Immature natural killer cell (primary cell): ENCODE measurements at places on chromosomes 6 and 20. TPM values are rescaled to one million over a fixed set of nuclear protein-coding genes. Genes with fewer than 3 reads are reported as not detected.

Gene PRDM1
- polyA plus RNA-seq: 77.0 TPM

Gene CPNE5
- 0.29 TPM for polyA plus RNA-seq

Gene OLIG3
- polyA plus RNA-seq: not detected

DNA sequence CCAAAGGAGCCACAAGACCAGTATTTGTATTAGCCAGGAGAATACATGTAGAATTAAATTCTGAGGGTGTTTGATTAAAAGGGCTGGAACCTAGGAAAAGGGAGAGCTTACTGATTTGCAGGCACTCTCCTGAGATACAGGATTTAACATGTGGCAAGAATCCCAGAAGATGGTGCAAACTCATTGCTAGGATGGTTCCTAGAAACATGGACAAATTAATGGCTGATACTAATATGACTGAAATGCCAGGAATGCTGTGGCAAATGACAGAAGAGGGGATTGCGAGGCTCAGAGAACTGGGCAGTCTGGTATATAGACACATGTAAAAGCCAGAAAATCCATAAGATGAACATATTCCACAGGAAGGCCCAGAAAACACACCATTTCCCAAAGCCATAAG is 118.1 kb downstream of the RWDD2A start:
- peaks cover 1% of the 10 kb centered on the region for H3K27me3 ChIP-seq
- H3K36me3 ChIP-seq: peaks cover 4% of the 10 kb centered on the region
- H3K27ac ChIP-seq: no peak overlapping the region
- peaks cover 80% of the 10 kb centered on the region for H3K4me1 ChIP-seq
- H3K4me3 ChIP-seq: no peak overlapping the region

Gene ZSCAN23
- not detected for polyA plus RNA-seq

DNA sequence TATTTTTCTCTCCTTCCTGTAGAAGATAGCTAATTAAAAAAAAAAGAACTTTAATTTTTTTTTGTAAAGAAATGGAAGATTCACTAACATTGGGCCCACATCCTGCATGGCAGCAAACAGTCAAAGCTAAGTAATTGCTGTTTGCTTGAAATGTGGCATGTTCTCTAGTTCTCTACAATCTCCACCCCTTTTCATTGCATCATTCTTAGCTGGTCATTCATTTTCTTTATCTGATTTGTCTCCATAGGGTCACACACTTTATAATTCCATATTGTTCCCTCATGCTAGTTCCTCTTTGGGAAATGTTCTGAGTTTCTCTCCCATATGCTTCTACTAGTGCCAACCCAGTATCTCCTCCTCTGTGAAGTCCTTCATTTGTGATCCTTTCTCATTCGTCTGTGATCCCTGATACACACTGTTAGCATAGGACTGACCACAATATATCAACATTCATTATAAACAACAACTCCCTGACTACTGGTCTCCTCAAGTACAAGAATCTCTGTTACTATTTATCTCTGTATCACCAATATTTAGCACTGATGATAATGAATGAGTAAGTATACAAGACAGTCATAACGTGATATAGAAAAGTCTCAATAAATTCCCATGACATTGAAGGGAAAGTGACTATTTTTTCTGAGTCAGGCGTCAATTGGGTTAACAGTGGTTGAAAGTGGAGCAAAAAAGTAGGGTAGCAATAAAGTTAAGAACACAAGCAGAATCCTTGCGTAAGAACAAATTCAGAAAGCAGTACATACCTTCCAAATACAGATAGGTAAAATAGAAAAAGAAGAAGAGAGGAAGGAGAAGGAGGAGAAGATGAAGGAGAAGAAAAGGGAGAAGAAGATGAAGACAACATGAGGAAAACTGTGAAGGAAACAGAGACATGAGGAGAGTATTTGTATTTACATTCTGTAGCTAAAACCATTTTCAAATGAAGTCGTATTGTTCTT is 33.2 kb upstream of the MYB start:
- H3K27ac ChIP-seq: no peak overlapping the region
- no peak overlapping the region for H3K4me3 ChIP-seq
- H3K27me3 ChIP-seq: peaks cover 2% of the 10 kb centered on the region
- no peak for DNase-seq
- H3K36me3 ChIP-seq: no peaks in the 10 kb centered on the region

- H3K27ac ChIP-seq: no peak overlapping the region
- peaks cover 41% of the 10 kb centered on the region for H3K4me1 ChIP-seq
- no peak for DNase-seq
- H3K27me3 ChIP-seq: peaks cover 6% of the 10 kb centered on the region
Measured at GRCh38 chr20:20549267-20549612, 163.2 kb downstream of the RALGAPA2 start.

Gene ARMC12
- not detected for polyA plus RNA-seq

- no peak for DNase-seq
- no peak overlapping the region for H3K27ac ChIP-seq
- no peak overlapping the region for H3K4me3 ChIP-seq
- no peaks in the 10 kb centered on the region for H3K36me3 ChIP-seq
Measured at GRCh38 chr6:128570680-128571063, 50.3 kb upstream of the PTPRK start.

Gene ERVFRD-1
- not detected for polyA plus RNA-seq

GRCh38 chr6:106037060-106037459 is 49.1 kb upstream of the PRDM1 start:
- H3K27me3 ChIP-seq: no peaks in the 10 kb centered on the region
- no peak for DNase-seq
- H3K4me1 ChIP-seq: no peaks in the 10 kb centered on the region
- no peak overlapping the region for H3K27ac ChIP-seq
- no peak overlapping the region for H3K4me3 ChIP-seq

GRCh38 chr20:32059189-32059588 is 7.1 kb downstream of the HCK start:
- H3K27me3 ChIP-seq: peaks cover 4% of the 10 kb centered on the region
- no peaks in the 10 kb centered on the region for H3K4me1 ChIP-seq
- H3K4me3 ChIP-seq: no peak overlapping the region
- no peak overlapping the region for H3K27ac ChIP-seq
- DNase-seq: no peak

GRCh38 chr20:208942-209566 is 18.0 kb upstream of the DEFB129 start:
- no peak overlapping the region for H3K4me3 ChIP-seq
- no peaks in the 10 kb centered on the region for H3K4me1 ChIP-seq
- no peaks in the 10 kb centered on the region for H3K36me3 ChIP-seq
- peak; percentile 31 for DNase-seq
- peaks cover 10% of the 10 kb centered on the region for H3K27me3 ChIP-seq
- H3K27ac ChIP-seq: no peak overlapping the region

DNA sequence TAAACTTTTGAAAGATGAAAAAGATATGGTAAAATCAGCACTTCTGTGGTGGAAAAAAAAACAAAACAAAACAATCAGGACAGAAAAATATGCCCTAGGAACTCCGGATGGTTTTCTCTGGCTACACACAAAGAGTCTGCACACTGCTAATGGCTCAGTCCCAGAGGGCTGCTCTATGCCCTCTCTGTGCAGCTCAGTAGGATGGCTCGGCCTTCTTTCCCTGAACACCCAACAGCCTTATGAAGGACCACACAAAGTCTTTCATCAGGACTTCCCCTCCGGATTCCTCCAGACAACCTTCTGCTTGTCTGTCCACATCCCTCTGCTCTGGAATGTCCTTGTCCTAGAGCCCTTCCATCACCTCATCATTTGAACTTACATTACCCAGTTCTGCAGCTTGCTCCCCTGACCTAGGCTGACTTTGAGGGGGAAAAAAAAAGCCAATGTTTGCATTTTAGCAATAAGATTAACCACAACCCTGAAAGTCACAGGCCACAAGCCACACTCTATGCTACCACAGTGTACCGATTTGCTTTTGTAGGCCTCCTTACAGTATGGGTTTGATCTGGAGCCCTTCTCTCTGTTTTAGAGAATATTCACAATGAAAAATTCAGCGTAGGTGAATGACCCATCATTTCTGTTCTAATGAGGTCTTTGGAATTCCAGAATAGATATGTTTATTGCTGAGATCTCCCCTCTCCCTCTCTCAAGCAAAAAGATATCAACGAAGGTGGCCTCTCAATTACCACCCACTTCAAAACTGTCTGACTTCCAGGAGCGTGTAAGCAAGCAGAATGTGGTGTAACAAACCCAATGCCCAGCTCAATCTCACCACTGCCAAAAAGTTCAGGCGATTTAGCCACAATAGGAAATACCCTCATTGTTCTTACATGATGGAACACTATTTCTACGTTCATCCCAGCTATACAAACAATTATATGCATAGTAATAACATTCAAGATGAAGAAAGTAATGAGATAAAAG is 164.0 kb downstream of the GMDS start:
- peak; percentile 46 for DNase-seq
- H3K4me1 ChIP-seq: peaks cover 34% of the 10 kb centered on the region
- peaks cover 6% of the 10 kb centered on the region for H3K27me3 ChIP-seq
- peaks cover 21% of the 10 kb centered on the region for H3K36me3 ChIP-seq
- peak overlapping the region; percentile 3 for H3K27ac ChIP-seq

Gene RPS21
- 743 TPM for polyA plus RNA-seq

GRCh38 chr6:131758920-131759319 is 48.1 kb upstream of the CTAGE9 start:
- H3K27me3 ChIP-seq: no peaks in the 10 kb centered on the region
- H3K4me3 ChIP-seq: no peak overlapping the region
- no peak overlapping the region for H3K27ac ChIP-seq
- no peaks in the 10 kb centered on the region for H3K4me1 ChIP-seq

Gene C6orf141
- not detected for polyA plus RNA-seq

Gene IL17F
- not detected for polyA plus RNA-seq

- H3K36me3 ChIP-seq: no peaks in the 10 kb centered on the region
- no peak overlapping the region for H3K4me3 ChIP-seq
- DNase-seq: no peak
- H3K4me1 ChIP-seq: no peaks in the 10 kb centered on the region
- H3K27me3 ChIP-seq: no peaks in the 10 kb centered on the region
Measured at GRCh38 chr6:77425671-77426070, 37.6 kb downstream of the HTR1B start.

Gene RSPH9
- polyA plus RNA-seq: 0.76 TPM

GRCh38 chr20:17616480-17617211 is 46.8 kb downstream of the DSTN start:
- H3K36me3 ChIP-seq: peaks cover 22% of the 10 kb centered on the region
- peaks cover 33% of the 10 kb centered on the region for H3K4me1 ChIP-seq
- H3K27ac ChIP-seq: no peak overlapping the region
- DNase-seq: no peak
- H3K4me3 ChIP-seq: no peak overlapping the region
- H3K27me3 ChIP-seq: peaks cover 21% of the 10 kb centered on the region

DNA sequence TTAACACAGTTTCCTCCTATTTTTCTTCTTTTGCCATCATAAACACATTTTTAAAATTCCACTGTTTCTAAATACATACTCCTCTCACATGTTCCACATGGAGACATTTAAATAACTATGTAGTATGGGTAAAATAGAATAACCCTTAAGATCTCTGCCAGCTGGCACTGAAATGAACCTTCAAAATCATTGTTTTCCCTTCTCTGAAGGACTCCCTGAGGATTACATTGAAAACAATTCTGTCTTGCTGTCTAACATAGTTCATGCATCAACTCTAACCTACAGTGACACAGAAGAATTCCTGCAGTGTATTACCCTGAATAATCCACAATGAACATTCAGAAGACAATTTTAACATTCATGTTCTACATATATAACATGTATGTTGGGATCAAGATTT is 1361.8 kb upstream of the CITED2 start:
- no peak overlapping the region for H3K27ac ChIP-seq
- DNase-seq: no peak
- H3K4me3 ChIP-seq: no peak overlapping the region

DNA sequence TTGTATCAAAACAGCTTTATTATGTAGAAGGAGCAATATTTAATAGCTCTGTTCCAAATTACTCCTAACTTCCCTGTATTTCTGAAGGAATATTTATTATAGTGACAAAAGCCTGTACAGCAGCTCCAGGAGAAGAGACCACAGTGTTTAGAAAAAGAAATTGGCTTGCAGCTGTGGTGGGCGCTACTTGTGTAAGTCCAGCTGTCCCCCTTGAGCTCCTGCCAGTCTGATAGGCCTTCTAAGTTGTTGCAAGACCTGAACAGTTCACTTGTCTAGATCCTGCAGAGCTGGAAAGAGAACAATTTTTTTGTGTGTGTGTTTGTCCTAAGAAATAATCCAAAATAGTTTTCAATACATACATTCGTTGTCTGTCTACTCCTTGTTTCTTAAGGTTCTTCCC is 86.6 kb downstream of the JARID2 start:
- H3K4me3 ChIP-seq: peak overlapping the region; percentile 46
- H3K27ac ChIP-seq: no peak overlapping the region
- H3K36me3 ChIP-seq: no peaks in the 10 kb centered on the region
- no peak for DNase-seq

DNA sequence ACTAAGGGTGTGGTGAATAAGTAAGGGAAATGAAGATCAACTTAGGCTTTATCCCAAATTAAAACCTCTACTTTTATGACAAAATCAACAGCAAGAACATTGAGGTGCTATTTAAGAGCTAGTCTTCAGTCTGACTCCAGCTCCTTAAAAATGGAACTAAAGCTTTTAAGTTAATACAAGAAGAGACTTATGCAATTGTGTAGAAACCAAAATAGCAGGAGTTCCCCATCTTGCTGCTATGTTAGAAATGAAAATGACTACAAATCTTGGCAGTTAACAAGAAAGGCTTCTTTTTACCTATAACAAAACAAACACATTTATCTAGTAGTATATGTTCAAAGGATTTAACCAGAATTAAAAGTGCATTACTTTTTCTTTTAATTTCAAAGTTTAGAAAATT is 25.7 kb downstream of the HMGN3 start:
- DNase-seq: no peak
- no peak overlapping the region for H3K27ac ChIP-seq
- no peaks in the 10 kb centered on the region for H3K27me3 ChIP-seq
- peaks cover 39% of the 10 kb centered on the region for H3K36me3 ChIP-seq
- peaks cover 9% of the 10 kb centered on the region for H3K4me1 ChIP-seq

GRCh38 chr6:56787209-56787608 is 144.5 kb upstream of the DST start:
- no peaks in the 10 kb centered on the region for H3K4me1 ChIP-seq
- no peak overlapping the region for H3K27ac ChIP-seq
- H3K36me3 ChIP-seq: peaks cover 4% of the 10 kb centered on the region
- no peak for DNase-seq
- H3K27me3 ChIP-seq: no peaks in the 10 kb centered on the region

- H3K36me3 ChIP-seq: no peaks in the 10 kb centered on the region
- no peak overlapping the region for H3K4me3 ChIP-seq
- H3K27ac ChIP-seq: no peak overlapping the region
- H3K4me1 ChIP-seq: peaks cover 3% of the 10 kb centered on the region
Measured at GRCh38 chr6:167146135-167146534, 11.6 kb downstream of the GPR31 start.
